Aorta (tissue), 5 donors: ENCODE measurements at places on chromosomes 3 and 15.

DNA sequence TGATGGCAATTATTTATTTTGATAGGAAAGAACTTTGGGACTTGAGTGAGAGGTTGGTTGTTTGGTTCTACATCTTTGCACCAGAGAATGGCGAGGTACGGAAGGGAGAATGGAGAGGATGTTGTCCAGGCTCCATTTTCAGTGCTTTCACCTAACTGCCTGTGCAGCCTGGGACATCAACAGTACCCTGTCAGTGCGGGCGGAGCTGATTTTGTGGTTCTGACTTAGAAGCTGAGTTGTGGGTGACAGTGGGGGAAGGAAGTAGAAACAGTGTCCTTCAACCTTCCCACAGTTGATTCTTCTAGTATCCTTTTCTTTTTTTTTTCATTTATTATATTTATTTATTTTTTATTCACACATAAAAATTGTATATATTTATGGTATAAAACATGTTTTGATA lies 95.3 kb downstream of the TIGIT start:
- DNase-seq = no peak

GRCh38 chr3:37543666-37544065 lies 318.0 kb upstream of the CTDSPL start:
- DNase-seq = no peak

- peak; percentile 27 for DNase-seq
These were observed 10.2 kb downstream of the PAQR5 start for GRCh38 chr15:69308949-69309348.

- DNase-seq = no peak
These were observed 133.6 kb downstream of the P2RY1 start for GRCh38 chr3:152968388-152969024.

DNA sequence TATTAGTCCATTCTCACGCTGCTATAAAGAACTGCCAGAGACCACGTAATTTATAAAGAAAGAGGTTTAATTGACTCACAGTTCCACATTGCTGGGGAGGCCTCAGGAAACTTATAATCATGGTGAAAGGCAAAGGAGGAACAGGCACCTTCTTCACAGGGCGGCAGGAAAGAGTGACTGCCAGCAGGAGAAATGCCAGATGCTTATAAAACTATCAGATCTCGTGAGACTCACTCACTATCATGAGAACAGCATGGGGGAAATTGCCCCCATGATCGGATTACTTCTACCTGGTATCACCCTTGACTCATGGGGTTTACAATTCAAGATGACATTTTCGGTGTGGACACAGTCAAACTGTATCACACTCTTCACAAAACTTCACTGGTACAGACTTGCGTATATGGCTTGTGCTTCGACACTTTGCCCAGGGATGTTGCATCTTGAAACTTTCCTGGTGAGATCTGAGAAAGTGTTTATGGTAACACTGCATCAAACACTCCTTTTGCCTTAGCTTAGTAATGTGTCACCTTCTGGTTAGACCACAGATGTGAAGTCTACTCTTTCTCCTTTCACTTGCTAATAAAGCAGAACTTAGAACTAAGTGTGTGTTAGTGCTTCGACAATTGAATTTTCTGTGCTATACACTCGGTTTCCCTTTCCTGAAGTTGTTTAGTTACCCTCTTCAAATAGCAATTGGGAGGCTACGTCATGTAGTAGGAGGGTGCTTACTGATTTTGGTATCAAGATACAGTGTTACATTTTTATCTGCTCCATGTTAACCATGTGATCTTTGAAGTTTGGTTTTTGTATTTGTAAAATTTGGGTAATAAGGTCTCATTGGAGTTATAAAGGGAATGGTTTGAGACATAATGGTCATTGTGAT lies 185.7 kb downstream of the LPP start:
- DNase-seq = no peak

GRCh38 chr3:74531491-74531890 lies 83.0 kb downstream of the CNTN3 start:
- DNase-seq = no peak

DNA sequence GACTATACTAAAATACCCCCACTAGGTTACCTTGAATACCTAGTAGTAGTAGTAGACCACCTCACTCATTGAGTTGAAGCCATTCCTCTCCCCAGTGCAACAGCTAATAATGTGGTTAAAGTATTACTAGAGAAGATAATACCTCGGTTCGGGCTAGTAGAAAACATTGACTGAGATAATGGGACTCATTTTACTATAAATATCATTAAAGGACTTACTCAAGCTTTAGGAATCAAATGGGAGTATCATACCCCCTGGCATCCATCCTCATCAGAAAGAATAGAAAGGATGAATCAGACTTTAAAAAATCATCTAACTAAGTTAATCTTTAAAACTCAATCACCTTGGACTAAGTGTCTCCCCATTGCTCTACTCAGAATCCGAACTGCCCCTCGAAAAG lies 49.0 kb upstream of the CACNA2D3 start:
- no peak for DNase-seq

DNA sequence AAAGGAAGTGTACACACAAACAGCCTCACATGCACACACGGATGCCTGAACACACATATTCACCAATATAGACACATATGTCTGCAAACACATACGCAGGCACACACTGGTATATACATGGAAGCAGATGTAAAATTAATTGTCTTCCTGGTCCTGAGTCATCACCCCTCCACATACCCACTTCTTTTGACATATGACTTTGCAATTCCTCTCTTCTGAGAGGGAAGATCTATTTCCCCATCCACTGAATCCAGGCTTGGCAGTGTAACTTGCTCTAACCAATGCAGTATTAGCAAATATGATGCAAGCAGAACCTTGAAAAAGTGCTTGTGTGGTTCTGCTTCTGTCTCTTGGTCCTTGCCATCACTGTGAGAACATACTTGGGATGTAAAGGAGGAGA lies 76.8 kb upstream of the HRH1 start:
- DNase-seq = no peak

GRCh38 chr3:174907027-174907426 lies 47.9 kb downstream of the NAALADL2 start:
- no peak for DNase-seq

GRCh38 chr3:151550025-151550618 lies 89.3 kb upstream of the IGSF10 start:
- no peak for DNase-seq

DNA sequence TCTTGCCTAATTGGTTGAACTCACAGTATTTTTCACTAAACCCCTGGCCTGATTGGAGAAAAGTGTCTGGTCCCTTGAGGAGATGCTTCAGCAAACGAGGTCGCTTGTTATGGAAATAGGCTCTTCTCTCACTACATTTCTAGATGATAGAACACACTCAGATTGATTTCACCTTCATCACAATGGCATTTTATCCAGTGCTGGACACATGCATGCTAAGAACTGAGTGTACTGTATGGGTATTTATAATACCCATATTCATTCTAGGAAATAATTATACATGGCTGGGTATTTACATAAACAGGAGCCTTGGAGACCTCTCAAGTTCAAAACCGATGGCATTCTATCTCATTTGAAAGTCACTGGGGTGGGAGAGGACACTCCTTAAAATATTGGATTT lies 444.9 kb downstream of the LPP start:
- no peak for DNase-seq

GRCh38 chr3:35777563-35778554 lies 138.5 kb downstream of the ARPP21 start:
- no peak for DNase-seq

- no peak for DNase-seq
These were observed 8.7 kb downstream of the NSMCE3 start for GRCh38 chr15:29260896-29261295.

- no peak for DNase-seq
These were observed 781.9 kb upstream of the GRM7 start for GRCh38 chr3:6079011-6079410.

DNA sequence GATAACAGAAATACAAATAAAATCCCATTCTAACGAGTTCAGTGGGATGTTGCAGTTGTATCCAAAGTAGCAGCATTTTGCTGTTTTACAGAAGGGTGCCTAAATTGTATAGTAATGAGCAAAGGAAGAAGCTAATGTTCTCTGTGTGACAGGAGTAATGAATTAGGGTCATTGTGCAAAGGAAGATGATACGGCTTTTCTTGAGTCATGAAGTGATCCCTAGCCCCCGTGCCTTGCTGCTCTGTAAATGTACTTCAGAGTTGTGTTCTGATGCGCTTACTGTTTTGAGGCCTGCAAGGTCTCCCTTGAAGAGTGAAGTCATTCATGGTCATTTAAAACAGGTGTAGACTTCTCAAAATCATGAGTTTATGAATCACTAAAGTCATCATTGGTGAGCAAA lies 37.9 kb downstream of the ATP1B3 start:
- DNase-seq = no peak

DNA sequence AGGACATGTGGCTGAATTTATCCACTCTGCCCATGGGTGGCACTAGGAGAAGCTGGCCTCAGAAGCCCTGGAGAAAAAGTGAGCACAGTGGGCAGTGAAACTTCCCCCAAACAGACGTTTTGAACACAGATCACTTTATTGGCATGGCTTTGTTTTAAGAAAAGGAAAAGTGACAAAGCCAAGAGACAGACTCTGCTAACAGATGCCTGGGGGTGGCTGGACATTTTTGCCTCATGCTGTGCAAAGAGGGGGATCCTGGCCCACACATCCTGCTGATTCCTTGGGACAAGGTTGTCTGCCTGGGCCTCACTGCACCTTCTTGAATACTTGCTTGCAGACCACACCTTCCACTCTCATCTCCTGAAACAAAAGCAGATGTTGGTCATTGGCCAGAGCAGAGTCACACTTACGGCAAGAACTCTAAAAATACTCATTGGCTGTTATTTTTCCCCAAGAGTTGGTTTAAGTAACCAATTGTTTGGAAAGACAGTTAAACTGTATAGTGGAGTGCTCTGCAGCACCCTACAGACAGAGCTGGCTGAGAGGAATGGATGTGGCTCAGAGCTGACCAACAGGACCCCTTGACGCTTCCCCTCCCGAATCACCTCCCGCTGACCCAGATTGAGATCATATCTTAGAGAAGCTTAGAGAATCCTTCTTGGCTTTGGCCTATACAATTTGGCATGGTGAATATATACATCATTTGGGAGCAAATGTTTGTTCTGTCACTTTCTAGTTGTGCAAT lies 22.0 kb downstream of the RBP1 start:
- no peak for DNase-seq

- DNase-seq = no peak
These were observed 7.7 kb downstream of the CLDN11 start for GRCh38 chr3:170426240-170426797.

GRCh38 chr15:23686466-23687142 lies 501 bp downstream of the NDN start:
- DNase-seq = no peak

GRCh38 chr3:72335458-72336095 lies 512.7 kb downstream of the SHQ1 start:
- peak; percentile 40 for DNase-seq

- DNase-seq = no peak
These were observed 366.7 kb downstream of the SHQ1 start for GRCh38 chr3:72481542-72481941.

- peak; percentile 55 for DNase-seq
These were observed 97.1 kb downstream of the CPN2 start for GRCh38 chr3:194254040-194254439.
